Upper lobe of right lung (tissue), 1 donor: ENCODE measurements at places on chromosomes 1 and 21.

DNA sequence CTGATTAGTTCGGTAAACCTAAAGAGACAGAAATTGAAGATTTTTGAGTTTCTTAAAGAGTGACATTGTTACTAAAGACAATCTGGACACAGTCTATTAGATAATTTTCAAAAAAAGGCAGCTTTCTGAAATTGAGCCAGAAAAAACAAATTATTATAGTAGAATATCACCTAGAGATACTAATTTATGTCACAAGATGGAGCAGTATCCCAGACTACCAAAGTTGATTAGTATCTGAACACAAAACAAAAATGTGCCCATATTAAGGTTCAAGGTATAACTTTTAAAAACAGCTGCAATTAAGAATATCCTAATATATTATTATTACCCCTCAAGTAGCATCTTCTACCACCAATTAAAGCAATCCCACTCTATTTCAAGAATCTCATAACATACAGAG, 40.5 kb upstream of the SYT2 start:
- DNase-seq = no peak

DNA sequence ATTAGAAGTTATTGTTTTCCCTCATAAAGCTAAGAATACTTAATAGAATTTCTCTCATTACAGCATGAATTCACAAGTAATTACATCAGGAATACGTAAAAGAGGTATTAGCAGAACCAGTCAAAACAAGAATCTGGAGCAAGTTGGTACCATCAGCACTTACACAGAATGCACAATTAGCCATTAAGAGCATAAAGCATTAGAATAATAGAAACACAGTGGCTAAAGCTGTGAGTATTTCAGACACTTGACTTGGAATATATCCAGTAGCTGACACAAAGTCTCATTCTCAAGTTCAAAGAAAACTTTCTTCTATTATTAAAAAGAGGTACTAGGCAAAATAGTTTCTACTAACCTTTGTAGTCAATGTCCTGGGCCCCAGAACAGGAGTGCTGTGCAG, 49.6 kb downstream of the KRTAP19-8 start:
- no peak for DNase-seq

GRCh38 chr1:97500760-97501159, 420.1 kb downstream of the DPYD start:
- no peak for DNase-seq

GRCh38 chr1:11273595-11274234, 717 bp downstream of the UBIAD1 start:
- DNase-seq = no peak

- no peak for DNase-seq
Observed at GRCh38 chr1:181558416-181558815, 75.1 kb downstream of the CACNA1E start.

- no peak for DNase-seq
Observed at GRCh38 chr1:48617252-48617651, 145.2 kb upstream of the SPATA6 start.

DNA sequence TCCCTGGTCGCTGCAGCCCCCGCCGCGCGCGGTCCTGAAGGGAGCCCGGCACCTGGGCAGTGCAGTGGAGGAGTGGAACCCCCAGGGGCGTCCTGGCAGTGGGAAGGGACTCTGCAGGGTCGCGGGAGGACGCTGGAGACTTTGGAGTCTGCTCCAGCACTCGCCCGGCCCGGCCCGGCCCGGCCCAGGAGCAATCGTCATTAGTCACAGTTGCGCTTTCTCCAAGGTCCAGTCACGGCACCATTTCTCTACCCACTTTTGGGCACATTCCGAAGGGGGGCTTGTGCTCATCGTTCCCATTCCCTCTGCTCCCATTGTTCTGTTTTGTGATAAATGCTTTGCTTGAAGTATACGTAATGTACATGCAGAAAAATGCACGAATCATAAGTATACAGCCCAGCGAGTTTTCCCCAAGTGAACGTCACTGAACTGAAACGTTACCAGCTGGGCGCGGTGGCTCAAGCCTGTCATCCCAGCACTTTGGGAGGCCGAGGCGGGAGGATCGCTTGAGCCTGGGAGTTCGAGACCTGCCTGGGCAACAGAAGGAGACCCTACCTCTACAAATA, 999 bp downstream of the THAP3 start:
- no peak for DNase-seq

- no peak for DNase-seq
Observed at GRCh38 chr1:66732407-66733166, 19.7 kb upstream of the DYNLT5 start.

- no peak for DNase-seq
Observed at GRCh38 chr1:178652506-178653490, 72.2 kb upstream of the RALGPS2 start.

GRCh38 chr1:76881762-76882161, 14.5 kb downstream of the ST6GALNAC5 start:
- no peak for DNase-seq

GRCh38 chr1:234628089-234628488, 18.1 kb upstream of the IRF2BP2 start:
- DNase-seq = no peak

DNA sequence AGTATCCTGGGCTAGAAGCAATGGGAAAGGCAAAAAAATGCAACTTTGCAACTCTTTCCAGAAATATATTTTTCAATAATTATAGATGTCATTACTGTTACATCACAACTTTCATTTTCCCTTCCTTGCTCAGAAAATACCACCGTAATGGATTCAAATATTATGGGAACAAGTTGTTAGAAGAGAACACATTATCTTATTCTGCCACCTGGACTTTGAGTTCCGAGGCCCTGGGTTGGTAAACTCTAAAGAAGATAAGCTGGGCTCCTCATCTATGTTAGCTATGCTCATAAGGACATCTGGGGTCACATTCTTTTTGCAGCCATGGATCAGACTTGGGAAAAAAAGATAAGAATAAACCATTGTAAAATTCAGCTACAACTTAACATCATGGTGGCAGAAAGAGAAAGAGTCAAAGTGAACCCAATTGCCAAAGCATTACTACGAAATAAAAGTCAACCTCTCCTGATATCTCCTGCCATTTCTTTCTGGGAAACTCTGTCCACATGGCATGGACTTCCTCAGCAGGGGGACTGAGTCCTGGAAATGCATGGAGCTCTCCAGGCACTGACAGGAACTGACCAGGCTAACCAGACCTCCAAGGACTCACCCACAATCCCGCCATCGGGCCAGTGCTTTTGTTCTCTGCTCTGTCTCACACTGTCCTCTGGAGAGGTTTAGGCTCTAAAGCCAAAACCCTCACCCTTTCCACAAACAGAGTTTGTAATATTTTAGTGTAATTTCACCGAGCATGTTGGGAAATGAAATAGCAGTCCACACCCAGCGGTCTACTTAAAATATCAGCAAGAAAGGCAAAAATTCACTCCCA, 499.1 kb upstream of the RUNX1 start:
- DNase-seq = no peak

DNA sequence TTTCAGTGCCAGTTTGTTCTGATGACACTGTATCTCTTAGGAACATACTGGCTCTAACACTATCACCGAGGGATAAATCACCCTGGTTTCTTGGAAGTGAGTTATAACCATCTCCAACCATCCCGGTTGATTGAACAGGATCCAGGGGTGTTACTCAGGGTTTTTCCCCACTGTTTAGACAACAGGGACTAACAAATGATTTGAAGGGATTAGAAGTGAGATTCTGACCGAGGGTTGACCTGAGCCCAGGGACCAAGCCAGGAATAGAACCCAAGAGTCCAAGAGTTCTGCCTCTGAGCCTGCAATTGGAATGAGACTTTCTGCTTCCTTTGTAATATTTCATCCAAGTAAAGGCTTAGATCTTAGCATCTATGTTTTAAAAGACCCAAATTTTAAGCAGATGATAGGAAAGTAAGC, 154.0 kb downstream of the DHRS3 start:
- DNase-seq = no peak

GRCh38 chr1:18738126-18738525, 107.5 kb downstream of the PAX7 start:
- peak; percentile 35 for DNase-seq

DNA sequence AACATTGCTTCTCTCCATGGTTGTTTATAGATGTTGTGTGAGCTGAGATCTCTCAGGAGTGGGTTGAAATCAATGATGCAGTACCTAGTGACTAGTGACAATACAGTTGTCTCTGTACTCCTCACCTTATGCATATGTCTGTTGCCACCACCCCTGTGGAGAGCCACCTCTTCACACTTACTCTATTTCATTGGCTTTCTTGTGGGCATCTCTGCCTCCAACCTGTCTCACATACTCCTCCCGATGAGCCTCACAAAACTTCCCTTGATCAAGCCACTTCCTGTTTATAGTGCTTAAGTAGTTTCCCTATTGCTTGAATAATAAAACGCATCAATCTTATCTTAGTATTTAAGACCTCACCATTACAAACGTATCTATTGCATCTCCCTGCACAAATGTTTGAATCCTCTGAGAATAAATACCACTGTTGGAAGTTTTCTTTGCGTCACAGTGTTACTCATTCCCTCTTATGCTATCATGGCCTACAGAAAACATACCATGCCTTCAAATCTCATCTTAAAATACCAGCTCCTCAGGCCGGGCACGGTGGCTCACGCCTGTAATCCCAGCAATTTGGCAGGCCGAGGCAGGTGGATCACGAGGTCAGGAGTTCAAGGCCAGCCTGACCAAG, 54.7 kb upstream of the GREM2 start:
- DNase-seq = no peak

DNA sequence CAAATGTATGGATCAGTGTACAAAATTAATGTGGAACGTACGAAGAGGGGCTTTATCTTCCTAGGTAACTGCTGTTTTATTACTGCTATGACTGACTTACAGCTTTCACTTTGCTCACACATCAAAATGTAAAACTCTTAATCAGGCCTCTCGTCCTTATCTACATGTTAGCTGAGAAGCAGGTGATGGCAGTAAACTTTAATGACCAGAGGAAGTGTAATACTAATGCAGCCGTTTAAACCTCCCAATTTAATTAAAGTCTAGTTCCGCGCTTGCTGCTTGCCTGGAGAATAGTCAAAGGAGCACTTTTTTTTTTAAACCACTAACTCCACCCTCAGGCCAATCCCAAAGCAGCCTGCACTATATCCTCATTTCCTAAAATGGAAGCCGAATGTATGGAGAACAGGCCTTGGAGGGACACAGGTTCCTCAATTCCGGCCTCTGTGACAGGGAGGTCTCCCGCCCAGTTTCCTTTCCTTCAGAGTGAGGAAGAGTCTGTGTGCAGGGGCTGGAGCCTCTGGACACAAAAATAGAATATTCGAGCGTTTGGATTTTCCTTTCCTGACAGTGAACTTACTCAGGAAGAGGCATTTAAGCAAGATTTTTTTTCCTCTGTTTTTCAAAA, 36.7 kb upstream of the RASAL2 start:
- no peak for DNase-seq

GRCh38 chr1:10402729-10403274, 3.9 kb downstream of the PGD start:
- DNase-seq = no peak

DNA sequence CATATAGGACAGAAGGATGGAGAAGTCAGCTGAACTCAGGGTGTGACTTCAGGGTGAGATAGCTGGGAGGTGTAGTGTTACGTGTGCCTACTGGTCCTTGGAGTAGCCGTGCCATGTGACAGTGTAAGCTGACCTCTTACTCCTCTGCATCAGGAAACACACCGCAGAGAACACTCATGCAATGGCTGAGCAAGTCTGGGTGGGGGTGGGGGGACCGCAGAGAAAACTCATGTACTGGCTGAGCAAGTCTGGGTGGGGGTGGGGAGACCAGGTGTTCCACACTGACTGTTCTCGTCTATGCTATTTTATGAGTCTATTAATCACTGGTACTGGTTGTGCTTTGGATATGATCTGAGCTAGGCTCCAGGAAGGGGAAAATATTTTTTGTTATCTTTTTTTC, 233.1 kb downstream of the PAPPA2 start:
- no peak for DNase-seq

- no peak for DNase-seq
Observed at GRCh38 chr1:112628516-112628915, 8.9 kb downstream of the CAPZA1 start.

GRCh38 chr1:201450721-201451291, 18.2 kb downstream of the PHLDA3 start:
- DNase-seq = peak; percentile 89

GRCh38 chr1:195733826-195734225, 874.4 kb downstream of the KCNT2 start:
- DNase-seq = no peak

DNA sequence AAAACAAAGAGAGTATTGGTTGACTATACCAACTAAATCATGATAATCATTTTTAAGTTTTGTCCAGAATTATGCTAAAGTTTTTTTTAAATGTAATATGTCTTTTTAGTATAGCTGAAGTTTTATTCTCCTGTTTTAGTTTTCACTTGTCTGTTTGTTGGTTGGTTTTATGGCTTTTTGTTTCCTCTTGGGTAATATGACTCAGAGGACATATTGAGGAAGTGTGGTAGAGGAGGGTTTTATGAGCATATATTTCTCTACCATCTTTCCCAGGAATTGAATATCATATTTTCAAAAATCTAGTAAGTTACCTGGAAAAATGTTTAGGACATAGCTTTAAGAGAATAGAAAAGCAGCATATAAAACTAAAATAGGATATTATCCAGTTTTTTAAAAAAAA, 68.6 kb upstream of the MCOLN3 start:
- DNase-seq = no peak

GRCh38 chr1:58082596-58082995, 463.9 kb downstream of the OMA1 start:
- no peak for DNase-seq

DNA sequence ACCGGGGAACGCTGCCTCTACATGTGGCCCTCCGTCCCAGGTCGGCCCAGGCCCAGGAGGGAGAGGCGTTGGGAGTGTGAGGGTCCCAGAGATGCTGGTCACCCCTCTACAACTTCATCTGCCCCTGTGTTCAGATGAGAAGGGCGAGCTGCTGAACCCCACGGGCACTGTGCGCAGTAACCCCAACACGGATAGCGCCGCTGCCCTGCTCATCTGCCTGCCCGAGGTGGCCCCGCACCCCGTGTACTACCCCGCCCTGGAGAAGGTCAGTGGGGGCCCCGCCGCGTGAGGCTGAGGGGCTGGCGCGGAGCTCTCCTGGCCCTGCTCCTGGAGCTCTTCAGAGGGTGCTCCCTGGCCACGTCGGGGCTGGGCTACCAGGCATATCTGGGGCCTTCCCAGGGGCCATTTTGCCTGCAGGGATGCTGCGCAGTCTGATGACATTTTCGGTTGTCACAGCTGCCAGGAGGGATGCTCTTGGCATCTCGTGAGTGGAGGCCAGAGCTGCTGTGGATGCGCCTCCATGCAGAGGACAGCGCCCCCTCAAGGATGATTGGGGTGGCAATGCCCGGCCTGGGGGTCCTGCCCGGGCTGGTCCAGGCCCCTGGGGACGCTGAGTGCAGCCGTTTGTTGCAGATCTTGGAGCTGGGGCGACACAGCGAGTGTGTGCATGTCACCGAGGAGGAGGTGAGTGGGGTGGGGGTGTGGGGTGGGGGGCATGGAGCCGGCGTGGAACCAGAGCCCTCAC, 68.6 kb downstream of the PIK3CD start:
- DNase-seq = no peak

GRCh38 chr1:116291024-116291423, 82.0 kb upstream of the ATP1A1 start:
- DNase-seq = no peak
